ENCODE measurements at places on chromosomes 2 and 18. TPM values are rescaled to one million over a fixed set of nuclear protein-coding genes. Genes with fewer than 3 reads are reported as not detected.

DNA sequence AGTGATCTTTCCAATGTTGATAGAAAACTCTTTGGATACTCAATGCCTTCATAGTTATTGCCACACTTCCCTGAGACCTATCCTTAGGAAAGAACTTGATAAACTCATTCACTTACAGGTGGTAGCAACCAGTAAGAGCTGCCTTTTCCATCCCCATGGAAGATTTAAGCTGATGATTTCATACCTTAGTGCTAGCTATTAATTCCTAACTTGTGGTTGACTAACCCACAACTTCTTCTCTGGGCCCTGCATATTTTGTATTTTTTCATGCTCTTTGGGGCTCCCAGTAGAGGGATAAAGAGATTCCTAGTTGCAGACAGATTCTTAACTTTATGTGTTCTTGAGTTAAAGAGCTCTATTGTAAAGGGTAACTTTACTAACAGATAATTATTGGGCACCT, 25.2 kb upstream of the SIX3 start:
- DNase-seq, result no peak

GRCh38 chr2:54577035-54577434, 120.9 kb downstream of the SPTBN1 start:
- no peak for DNase-seq

DNA sequence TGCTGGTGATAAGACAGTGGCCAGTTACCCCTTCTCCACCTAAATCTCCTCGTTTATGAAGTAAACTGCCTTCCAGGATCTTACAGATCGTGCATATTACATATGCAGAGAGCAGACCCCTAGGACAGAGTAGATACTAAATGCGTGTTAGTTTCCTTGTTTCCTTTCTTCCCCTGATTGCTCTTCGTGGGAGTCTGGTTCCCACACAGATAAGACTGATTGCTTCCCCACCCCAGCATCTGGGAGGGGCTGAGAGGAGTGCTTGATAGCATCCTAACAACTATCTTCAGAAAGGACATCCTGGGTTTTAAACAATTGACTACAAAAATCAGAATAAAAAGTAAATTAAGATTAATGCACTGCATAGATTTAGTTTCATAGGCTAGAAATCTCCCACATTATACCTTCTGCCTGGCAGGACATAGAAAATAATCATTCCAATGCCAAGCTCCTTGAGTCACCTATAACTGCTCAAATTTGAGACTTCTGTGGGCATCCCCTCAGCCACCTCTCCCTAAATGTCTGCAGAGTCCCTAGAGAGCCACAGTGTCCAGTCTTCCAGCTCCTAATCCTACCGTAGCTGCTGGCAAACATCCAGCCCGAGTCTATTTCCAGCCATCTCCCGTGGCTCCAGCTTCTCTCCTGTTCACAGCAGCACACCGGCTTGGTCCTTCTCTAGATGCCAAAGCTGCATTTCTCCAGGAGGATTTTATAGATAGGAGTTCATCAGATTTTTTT, 128.3 kb downstream of the LRRC30 start:
- peak; percentile 11 for DNase-seq

GRCh38 chr2:171056307-171056706, 104.4 kb downstream of the TLK1 start:
- no peak for DNase-seq

DNA sequence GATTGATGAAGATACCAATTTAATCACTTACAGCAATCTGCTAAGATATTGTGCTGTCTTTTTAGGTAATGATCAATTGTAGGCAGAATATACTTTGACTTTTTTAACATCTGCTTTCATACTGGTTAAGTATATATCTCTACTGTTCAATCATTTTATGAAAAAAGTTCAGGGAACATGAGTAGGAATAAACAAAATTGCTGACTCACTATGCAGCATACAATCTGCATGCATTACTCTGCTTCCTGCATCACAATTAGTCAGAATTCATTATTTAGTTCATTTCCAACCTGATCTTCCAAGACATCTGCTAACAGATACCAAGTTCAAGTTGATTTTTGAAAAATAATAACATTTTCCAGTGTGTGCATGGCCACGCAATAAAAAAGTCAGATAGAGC, 1430.4 kb upstream of the LRRTM1 start:
- DNase-seq, result no peak

GRCh38 chr2:2688254-2688653, 357.2 kb upstream of the MYT1L start:
- no peak for DNase-seq

GRCh38 chr2:119247844-119248271, 24.2 kb downstream of the STEAP3 start:
- DNase-seq, result no peak

- DNase-seq, result no peak
Measured at GRCh38 chr2:12326449-12327190, 390.1 kb upstream of the TRIB2 start.

DNA sequence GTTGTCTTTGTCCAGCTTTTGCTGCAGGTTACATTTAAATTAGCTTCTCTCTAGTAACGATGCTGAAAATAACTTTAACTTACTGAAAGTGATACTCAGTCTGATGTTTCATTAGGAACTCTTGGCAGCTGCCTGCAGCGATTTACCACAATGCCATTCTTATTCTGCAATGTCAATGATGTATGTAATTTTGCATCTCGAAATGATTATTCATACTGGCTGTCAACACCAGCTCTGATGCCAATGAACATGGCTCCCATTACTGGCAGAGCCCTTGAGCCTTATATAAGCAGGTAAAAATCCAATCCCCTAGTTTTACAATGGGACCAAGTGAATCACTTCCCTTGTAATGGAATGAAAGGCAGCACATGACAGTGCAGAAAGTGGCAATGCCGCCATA, 16.3 kb upstream of the MFF start:
- peak; percentile 25 for DNase-seq

DNA sequence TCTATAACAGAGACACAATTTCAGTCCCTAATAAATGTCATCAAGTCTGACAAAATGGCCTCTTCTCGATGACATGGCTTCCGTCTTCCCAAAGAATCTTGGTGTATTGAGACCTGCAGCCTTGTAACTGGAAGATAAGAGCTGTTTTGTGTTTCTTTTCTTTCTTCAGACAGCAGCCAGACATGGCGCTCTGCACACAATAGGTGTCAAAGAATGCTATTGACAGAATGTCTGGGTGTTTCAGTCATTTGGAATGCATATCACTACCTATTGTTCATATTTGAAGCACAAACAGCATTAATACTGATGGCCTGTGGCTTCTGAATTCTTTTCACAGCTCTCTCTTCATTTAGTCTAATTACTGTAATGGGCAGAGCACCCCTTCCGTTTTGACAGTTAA, 344.8 kb downstream of the RPRM start:
- DNase-seq, result no peak

DNA sequence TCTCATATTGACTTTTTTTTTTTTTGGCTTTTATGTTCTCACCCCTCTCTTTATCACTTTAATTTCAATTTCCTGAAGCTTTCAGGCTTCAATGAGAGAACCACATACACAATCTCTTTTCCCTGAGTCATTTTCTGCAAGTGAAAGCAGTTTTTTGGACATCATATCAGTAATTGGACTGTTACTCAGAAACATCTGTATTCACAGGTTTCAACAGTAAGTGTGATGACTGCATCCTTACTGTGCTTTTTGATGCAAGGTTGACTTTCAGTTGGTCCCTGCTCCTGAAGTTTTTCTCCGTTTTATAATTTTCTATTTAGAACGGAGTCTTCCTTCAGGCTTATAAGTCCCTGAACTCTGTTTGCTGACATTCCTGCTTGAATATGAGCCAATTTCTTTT, 70.5 kb upstream of the CCBE1 start:
- no peak for DNase-seq

GRCh38 chr2:118325321-118325955, 237.2 kb downstream of the INSIG2 start:
- no peak for DNase-seq

DNA sequence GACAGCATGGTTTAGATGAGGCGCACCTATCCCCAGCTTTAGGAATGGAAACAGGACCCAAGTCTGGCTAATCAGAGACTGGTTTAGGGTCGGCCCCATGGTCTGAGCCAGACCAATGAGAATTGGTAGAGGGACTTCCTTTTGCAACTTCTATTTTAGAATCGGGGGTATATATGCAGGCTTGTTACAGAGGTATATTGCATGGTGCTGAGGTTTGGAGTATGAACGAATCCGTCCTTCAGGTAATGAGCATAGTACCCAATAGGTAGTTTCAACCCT, 1.5 kb upstream of the BOLA3 start:
- DNase-seq, result no peak

- no peak for DNase-seq
Measured at GRCh38 chr18:49041435-49042245, 90.9 kb upstream of the SMAD7 start.

- DNase-seq, result no peak
Measured at GRCh38 chr2:32745191-32745590, 117.3 kb downstream of the TTC27 start.

DNA sequence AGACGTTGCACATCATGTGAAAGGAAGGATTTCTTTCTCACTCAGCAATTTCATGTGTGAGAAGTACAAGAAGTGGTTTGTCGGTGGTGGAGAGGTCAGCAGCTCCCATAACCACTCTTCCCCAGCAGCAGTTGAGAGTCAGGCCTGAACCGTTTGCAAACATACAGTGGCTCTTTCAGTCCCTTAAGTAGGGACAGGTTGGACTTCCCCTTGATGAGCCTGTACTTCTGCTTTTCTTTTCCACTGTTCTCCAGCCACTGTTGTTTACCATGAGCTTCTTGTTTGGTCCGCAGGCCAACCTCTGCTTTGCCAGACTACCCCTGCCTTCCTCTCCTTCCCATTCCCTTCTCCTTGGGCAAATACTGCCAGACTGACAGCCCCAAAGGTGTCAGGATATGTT, 391.3 kb upstream of the CELF4 start:
- no peak for DNase-seq

- peak; percentile 69 for DNase-seq
Measured at GRCh38 chr2:220188031-220188430, 560.6 kb downstream of the SLC4A3 start.

- DNase-seq, result no peak
Measured at GRCh38 chr2:149819356-149819957, 231.9 kb upstream of the MMADHC start.

- DNase-seq, result no peak
Measured at GRCh38 chr2:120496759-120497158, 150.8 kb downstream of the INHBB start.

- DNase-seq, result no peak
Measured at GRCh38 chr18:5275872-5276271, 19.7 kb downstream of the ZBTB14 start.

GRCh38 chr2:111121028-111121827, 514 bp downstream of the BCL2L11 start:
- DNase-seq, result peak; percentile 39

- peak; percentile 49 for DNase-seq
Measured at GRCh38 chr2:156589381-156590079, 153.4 kb downstream of the GPD2 start.

DNA sequence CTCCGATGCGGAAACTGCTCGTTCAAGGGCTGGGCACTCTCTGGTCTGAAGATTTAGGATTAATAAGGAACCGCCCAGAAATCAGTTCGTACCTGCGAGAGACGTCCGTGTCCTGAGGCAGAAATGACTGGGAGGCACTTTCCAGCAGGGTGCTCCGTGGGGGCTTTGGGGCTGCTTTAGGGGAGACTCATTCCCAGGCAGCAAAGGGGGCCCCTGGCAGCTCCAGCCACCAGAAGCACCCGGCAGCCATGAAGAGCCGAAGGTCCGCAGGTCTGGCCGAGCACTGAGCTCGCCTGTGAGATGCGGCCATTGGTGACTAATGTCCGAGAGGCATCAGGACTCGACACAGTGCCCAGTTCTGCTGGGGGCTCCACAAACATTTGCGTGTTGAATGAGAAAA, 20.9 kb downstream of the KCNG2 start:
- no peak for DNase-seq

- no peak for DNase-seq
Measured at GRCh38 chr2:214630402-214631045, 179.0 kb downstream of the BARD1 start.

DNA sequence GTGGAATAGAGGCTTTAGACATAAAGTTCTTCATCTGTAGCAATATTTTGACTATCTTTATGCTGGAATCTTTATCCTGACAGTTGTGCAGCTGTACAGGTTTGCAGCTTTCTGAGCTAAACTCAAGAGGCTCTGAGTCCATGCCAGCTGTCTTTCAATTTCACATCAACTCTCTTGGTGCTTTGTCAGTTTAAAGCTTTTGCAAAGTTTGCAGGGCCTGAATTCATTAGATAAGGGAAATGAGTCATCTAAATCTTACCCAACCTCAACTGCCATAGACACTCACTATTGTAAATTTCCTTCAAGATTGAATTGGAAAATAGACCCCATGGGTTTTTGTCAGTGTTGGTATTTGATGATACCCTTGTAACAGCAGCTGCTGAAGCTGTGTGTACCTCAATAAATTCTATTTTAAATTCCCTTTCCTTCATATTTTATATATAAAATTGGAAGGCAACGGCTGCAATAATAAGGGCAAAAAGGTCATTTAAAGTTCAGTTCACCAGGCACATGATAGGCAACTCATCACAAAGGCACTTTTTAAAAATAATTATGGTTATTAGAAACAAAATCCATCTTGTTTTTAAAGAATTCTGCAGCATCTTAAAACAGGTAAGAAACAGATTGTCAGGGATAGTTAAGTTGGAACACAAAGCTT, 169.9 kb upstream of the SLC39A10 start:
- no peak for DNase-seq

DNA sequence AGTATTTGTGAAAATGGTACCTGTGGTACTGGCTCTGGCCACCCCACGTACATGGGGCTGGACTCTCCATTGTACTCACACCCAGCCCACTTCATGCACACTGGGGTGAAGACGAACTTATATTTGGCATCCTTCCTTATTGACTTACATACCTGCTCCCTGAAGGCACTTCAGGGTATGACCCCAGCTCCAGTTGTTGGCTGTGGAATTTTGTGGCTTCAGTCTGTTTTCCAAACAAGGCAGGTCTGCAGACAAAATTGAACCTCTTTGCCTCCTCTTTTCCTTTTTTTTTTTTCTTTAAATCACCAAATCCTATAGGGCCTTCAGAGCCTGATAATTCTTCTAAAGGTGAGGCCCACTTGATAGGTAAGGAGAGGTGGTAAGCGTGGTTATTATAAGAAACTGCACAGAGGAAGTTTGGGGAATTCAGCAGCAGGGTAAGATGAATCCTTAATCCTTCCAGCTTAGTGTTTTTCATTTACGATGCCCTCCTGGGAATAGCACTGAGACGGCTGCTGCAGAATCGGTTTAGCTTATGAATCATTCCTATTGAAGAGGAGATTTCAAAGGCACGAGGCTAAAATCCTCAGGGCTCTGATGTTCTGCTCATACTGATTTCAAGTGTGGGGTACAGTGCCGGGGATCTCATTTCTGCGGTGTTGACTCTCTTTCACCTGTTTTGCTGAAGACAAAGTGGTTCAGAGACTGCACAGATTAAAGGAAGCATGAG, 55.2 kb downstream of the KIF5C start:
- no peak for DNase-seq

The TGFA gene
- 1.1 TPM for polyA plus RNA-seq

The TEX44 gene
- polyA plus RNA-seq, result not detected

The CDH7 gene
- 0.79 TPM for polyA plus RNA-seq

The NXPH2 gene
- 11.8 TPM for polyA plus RNA-seq

The CERS6 gene
- polyA plus RNA-seq, result 43.1 TPM

The CLEC4F gene
- polyA plus RNA-seq, result 0.50 TPM

The TMEM200C gene
- 2.7 TPM for polyA plus RNA-seq

The ZBTB7C gene
- polyA plus RNA-seq, result 2.6 TPM

The C2orf66 gene
- 0.13 TPM for polyA plus RNA-seq

The MAPK4 gene
- 5.1 TPM for polyA plus RNA-seq

The ALLC gene
- not detected for polyA plus RNA-seq

The PFN4 gene
- polyA plus RNA-seq, result 1.1 TPM

The PLGLB1 gene
- 2.8 TPM for polyA plus RNA-seq

The HPCAL1 gene
- polyA plus RNA-seq, result 39.4 TPM

The AUP1 gene
- polyA plus RNA-seq, result 52.6 TPM
